ENCODE measurements at places on chromosomes 11 and 22. TPM values are rescaled to one million over a fixed set of nuclear protein-coding genes. Genes with fewer than 3 reads are reported as not detected.

The ANO1 gene
- total RNA-seq = 2.3 TPM

The RIMBP3C gene
- 0.90 TPM for total RNA-seq

The POU2AF1 gene
- 0.18 TPM for total RNA-seq

The PRDX5 gene
- 492 TPM for total RNA-seq

The C11orf16 gene
- 0.15 TPM for total RNA-seq
